ENCODE measurements at places on chromosomes 1 and 21.

- DNase-seq = no peak
Measured at GRCh38 chr1:18109058-18109755, 1.6 kb downstream of the IGSF21 start.

- no peak for DNase-seq
Measured at GRCh38 chr1:247357781-247358211, 26.1 kb upstream of the ZNF496 start.

DNA sequence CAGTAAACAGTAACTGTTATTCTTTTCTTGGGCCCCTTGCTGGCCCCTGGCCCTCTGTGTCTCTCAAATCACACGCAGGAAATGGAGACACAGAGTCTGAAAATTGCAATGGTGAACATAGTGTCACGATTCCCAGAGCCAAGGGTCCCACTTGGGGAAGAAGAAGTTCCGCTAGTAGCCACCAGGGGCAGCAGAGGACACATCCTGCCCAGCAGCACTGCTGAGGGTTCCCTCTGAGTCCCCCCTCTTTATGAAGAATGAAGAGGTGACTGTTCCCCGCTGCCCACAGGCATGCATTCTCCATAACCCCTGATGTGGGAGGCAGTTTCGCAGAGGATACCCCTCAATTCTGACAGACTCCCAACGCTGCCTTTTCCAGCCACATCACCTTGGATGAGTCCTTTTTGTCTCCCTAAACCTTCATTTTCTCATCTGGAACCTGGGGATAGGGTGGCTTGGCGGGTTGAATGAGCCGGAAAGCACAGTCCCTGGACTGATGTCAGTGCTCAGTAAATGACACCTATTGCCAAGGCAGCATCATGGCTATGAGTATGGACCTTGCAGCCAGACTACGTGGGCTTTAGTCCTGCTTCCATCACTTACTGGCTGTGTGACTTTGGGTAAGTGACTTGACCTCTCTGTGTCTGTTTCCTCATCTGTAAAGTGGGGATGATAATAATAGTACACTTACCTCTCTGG is 238.0 kb upstream of the TMEM51 start:
- DNase-seq = no peak

DNA sequence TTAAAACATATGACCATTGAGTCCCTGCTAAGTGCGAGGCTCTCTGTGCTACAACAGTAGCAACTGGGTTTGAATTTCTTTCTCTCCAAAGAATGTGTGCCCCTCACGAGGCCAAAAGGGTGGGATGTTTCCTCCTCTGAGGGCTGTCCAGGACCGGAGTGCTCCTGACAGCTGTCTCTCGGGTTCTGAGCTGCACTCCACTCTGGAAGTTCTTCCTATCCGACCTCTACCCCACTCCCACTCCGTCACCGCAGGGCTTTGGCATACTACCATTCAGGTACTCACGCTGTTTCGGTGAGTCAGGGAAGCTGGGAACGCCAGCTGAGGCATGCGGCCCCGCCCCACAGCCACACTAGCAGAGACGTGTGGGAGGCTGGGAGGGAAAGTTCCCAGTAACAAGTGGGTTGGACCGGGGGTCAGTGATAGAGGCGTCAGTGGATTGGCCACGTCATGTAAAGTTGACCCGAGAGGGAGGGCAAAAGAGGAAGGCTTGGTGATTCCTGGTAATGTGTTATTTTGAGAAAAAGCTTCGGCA is 705 bp upstream of the SLC50A1 start:
- peak; percentile 89 for DNase-seq

- DNase-seq = no peak
Measured at GRCh38 chr1:244196571-244197285, 145.6 kb downstream of the ZBTB18 start.

GRCh38 chr1:224170748-224171478 is 12.1 kb upstream of the DEGS1 start:
- DNase-seq = no peak

- DNase-seq = no peak
Measured at GRCh38 chr1:154181944-154182343, 10.0 kb downstream of the TPM3 start.

GRCh38 chr1:71919811-71920509 is 362.4 kb downstream of the NEGR1 start:
- no peak for DNase-seq
